Foreskin fibroblast (primary cell): ENCODE measurements at places on chromosomes 13 and 19.

GRCh38 chr19:1538978-1539377 lies 15.1 kb downstream of the PLK5 start:
- no peak for DNase-seq

- DNase-seq: no peak
Observed at GRCh38 chr13:113552786-113553434, 31.6 kb upstream of the TFDP1 start.

DNA sequence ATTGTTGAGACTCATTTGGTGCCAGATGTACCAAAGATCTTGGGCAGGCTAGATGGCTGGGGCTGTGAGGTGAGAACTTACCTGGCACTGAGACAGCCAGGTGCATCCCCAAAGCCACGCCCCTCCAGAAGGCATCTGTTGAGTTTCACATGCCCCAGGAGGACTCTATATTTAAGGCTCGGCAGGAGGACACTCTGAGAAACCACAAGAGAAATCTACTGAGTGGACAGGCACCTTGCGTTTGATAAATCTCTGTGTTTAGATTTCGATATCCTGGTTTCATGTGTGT lies 197.9 kb upstream of the ZNF536 start:
- no peak for DNase-seq

GRCh38 chr19:37172368-37173366 lies at the start of gene ZNF585A:
TSS of gene ZNF585A (minus strand) at chr19:37172695. CDS start at chr19:37169910, 2,785 bp downstream.
- DNase-seq: peak; percentile 98

GRCh38 chr19:11460207-11460606 lies 20.6 kb downstream of the ELAVL3 start:
- no peak for DNase-seq
